Neuronal stem cell (in vitro differentiated cells): ENCODE measurements at places on chromosomes 6 and 20.

- H3K27me3 ChIP-seq = no peaks in the 10 kb centered on the region
- no peak overlapping the region for H3K27ac ChIP-seq
- H3K36me3 ChIP-seq = no peaks in the 10 kb centered on the region
- no peaks in the 10 kb centered on the region for H3K4me1 ChIP-seq
These were observed 35.7 kb upstream of the HLA-E start for GRCh38 chr6:30453508-30454116.

- H3K36me3 ChIP-seq = peaks cover 66% of the 10 kb centered on the region
- no peak for DNase-seq
- no peak overlapping the region for H3K27ac ChIP-seq
- H3K27me3 ChIP-seq = no peaks in the 10 kb centered on the region
These were observed 23.2 kb downstream of the UBE2V1 start for GRCh38 chr20:50089787-50090177.

- no peak for DNase-seq
- no peaks in the 10 kb centered on the region for H3K4me1 ChIP-seq
- H3K27ac ChIP-seq = no peak overlapping the region
- no peaks in the 10 kb centered on the region for H3K27me3 ChIP-seq
- no peaks in the 10 kb centered on the region for H3K36me3 ChIP-seq
These were observed 71.8 kb upstream of the ZNF184 start for GRCh38 chr6:27544612-27545260.

GRCh38 chr20:45970646-45971424 lies 1.2 kb downstream of the ZNF335 start:
- peaks cover 7% of the 10 kb centered on the region for H3K4me1 ChIP-seq
- peaks cover 25% of the 10 kb centered on the region for H3K36me3 ChIP-seq
- peak overlapping the region; percentile 67 for H3K27ac ChIP-seq
- H3K27me3 ChIP-seq = no peaks in the 10 kb centered on the region
- DNase-seq = no peak

DNA sequence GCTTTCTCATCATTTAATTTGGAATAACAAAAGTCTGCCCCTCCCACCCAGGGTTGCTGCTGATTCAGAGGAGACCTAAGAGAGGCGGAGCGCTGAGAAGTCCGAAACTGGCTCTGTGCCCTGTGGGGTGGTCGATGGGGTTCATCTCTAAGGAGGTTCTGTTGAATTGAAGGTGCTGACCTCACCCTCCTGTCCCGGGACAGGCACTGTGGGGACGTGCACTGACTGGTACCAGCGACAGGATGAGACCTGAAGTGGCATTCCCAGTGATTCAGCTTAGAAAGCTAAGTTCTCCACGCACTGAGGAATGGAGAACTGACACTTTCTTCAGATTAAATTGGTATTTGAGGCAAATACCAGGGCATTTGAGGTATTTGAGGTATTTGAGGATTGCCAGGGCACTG lies 1.3 kb downstream of the GUCA1B start:
- no peak overlapping the region for H3K4me3 ChIP-seq
- H3K27me3 ChIP-seq = no peaks in the 10 kb centered on the region
- peaks cover 2% of the 10 kb centered on the region for H3K4me1 ChIP-seq

GRCh38 chr6:63476302-63476701 lies 96.0 kb upstream of the LOC128125822 start:
- no peak for DNase-seq
- no peaks in the 10 kb centered on the region for H3K4me1 ChIP-seq
- no peaks in the 10 kb centered on the region for H3K36me3 ChIP-seq
- H3K27ac ChIP-seq = no peak overlapping the region

DNA sequence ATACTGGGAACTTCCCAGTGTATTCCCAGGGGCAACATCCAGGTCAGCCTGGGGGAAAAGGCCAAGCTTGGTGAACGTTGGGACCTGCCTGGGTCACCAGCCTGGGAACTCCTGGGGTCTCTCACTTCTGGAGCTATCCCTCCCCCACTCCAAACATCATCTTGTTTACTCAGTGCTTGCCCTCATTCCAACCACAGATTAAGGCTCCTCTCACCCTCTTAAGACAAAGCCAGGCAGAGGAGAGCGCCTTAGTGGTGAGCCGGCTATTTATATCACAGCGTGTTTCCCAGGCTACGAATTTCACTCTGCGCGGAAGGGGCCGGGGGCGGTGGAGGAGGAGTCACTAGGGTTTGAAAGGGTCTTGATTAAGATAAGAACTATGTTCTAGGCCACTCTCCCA lies 12.1 kb downstream of the PRPH2 start:
- H3K4me3 ChIP-seq = no peak overlapping the region
- peaks cover 13% of the 10 kb centered on the region for H3K4me1 ChIP-seq
- no peaks in the 10 kb centered on the region for H3K36me3 ChIP-seq
